SW 1271 (cell line): ENCODE measurements at places on chromosomes 3 and 15.

DNA sequence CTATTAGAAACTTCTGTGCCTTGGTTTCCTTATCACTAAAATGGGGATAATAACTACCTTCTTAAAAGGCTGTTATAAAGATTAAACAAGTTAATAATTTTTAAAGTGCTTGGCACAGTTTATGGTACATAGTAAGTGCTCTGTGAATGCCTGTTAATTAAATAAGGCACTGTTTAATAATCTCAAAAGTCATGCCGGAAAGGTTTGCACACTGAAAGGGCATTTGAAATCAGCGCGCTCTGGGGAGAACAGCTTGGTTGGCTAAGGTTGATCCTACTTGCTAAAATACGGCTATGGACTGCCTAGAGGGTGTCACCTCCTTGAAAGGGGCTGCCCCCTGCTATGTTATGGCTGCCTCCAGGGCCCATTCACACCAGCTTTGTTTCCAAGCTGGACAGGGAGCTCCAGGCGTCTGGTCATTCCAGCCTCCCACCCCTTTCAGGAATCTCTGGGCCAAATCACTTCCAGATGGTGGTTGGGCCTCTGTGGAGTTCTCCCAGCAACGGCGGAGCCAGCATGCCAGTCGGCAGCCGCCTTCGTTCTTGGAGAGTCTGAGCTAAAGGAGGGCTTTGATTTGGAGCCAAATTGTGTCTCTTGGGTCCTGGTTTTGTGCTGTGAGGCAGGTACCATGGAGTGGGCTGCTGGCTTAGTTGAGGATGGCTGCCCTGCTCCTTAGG lies 5.9 kb downstream of the FLNB start:
- no peak for DNase-seq

GRCh38 chr3:46926871-46927717 lies 49.5 kb downstream of the CCDC12 start:
- no peak for DNase-seq

- no peak for DNase-seq
These were observed 9.1 kb upstream of the TP63 start for GRCh38 chr3:189621948-189622603.

GRCh38 chr3:14553871-14554270 lies 13.7 kb upstream of the GRIP2 start:
- DNase-seq, result no peak

GRCh38 chr3:127672429-127673190 lies at the start of gene ABTB1:
Gene ABTB1 (plus strand): TSS chr3:127672952. CDS start chr3:127673026, 74 bp downstream.
- peak; percentile 73 for DNase-seq

DNA sequence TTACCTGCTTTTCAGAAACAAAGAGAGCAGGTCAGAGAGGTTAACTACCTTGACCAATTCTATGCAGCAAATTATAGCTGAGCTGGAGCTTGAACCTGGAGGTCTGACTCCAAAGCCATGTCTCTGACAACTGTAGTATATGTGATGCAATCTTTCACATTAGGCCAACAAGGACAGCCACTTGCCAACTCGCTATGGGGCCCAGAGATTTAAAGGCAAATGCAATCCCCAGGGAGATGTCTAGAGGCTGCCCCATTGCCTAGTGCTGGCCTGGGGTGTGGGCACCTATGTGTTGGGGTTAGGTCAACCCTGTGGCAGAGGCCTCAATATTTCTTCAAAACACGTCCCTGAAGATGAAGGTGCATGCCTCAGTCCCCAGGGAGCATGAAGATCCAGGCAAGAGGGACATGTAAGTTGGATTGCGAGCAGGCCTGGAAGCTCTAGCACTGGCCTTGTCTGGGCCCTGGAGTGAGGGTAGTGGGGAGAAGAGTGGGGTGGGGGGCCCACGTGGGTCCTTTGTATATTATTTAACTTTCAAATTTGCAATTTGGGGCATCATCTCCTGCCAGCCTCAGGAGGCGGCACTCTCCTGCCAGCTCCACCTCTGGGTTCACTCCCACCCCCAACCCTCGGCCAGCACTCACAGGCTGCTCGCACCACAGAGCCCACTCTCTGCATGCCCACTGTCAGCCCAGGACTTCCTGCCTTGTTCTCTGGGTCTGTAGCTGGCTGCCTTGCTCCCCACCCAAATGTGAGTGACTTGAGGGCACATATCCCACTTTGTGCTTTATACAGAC lies 64.3 kb downstream of the SLC12A8 start:
- no peak for DNase-seq

DNA sequence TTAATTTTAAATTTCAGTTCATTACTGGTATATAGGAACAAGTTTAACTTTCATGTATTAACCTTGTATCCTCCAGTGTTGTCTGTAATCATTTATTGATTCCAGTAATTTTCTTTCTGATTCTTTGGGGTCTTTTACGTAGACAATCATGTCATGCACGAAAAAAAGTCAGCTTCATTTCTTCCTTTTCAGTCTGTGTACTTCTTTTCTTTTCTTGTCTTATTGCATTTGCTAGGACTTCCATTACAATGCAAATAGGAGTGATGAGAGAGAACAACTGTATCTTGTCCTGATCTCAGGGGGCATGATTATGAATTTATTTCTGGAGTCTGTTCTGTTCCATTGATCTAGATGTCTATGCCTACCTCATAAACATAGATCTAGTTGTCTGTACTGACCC lies 56.5 kb downstream of the STT3B start:
- no peak for DNase-seq

GRCh38 chr15:63860155-63860554 lies 26.4 kb upstream of the HERC1 start:
- DNase-seq, result no peak

DNA sequence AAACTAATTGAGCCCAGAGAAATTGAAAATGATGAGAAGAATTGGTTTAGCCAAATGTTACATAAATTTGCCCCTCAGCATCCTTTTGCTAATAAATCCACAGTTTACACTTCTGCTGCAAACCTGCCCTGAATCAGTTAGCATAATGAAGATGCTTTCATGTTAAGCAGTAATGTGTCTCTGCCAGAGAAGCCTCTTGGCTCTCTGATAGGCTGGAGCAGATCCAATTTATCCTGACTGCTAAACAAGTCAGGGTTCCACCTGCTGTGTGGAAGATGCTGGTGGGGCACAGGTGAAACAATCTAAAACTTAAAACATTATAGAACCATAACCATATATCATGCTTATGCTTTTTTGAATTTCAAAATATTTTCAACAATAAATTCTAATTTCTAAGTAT lies 946.8 kb downstream of the OTOL1 start:
- no peak for DNase-seq

DNA sequence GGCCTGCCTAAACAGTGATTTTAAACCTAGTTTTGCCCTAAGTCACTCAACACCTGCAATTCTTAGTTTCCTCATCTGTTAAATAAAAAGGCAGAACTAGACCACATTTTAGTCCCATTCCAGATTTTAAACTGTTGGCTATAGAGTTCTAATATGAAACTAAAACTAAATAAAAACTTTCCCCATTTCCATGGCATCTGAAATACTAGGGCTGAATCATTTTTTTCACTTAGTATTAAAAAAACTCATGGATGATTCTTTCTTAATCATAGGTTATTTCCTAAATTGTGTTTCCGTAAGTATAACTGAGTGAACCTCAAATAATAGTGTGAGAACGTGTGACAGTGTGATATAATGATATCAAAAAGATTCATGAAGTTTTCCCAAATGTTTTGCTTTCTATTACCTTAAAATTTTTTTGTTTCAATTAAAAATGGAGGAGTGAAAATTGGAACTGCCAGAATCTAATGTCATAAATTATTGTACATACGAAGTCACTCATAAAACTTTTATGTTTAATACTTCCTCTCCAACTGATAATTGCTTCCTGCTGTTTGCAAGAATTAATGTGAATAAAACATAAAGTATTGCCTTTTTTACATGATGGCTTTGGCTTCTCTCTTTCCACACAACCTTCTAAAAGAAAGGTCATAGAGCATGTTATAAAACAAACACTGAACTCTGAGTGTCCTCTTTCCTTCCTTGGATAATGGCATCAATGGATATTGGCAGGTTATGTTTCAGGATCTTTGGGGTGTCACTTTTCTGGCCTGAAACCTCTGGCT lies 315.1 kb upstream of the MME start:
- DNase-seq, result no peak

- DNase-seq, result no peak
These were observed 1050.5 kb downstream of the ROBO2 start for GRCh38 chr3:78090382-78090781.

- peak; percentile 38 for DNase-seq
These were observed 84.4 kb downstream of the SEMA5B start for GRCh38 chr3:122942937-122943827.

DNA sequence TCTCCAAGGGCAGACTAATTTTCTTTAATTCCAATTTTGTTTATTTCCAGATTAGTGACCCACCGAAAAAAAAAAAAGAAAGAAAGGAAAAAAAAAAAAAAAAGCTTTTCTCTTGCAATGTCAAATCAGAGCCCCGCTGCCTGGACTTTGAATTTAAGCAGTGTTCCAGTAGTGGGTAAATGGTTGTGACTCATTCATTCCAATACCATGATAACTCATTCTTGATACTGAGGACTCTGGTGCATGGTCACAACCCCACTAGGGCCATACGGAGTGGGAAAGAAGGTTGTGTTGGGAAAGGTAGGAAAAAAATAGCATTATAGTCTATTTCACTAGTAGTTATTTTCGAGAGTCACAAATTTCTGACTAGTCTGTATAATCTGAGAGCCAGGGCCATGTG lies 59.1 kb upstream of the COL8A1 start:
- no peak for DNase-seq

GRCh38 chr15:69341356-69341755 lies 42.6 kb downstream of the PAQR5 start:
- no peak for DNase-seq

DNA sequence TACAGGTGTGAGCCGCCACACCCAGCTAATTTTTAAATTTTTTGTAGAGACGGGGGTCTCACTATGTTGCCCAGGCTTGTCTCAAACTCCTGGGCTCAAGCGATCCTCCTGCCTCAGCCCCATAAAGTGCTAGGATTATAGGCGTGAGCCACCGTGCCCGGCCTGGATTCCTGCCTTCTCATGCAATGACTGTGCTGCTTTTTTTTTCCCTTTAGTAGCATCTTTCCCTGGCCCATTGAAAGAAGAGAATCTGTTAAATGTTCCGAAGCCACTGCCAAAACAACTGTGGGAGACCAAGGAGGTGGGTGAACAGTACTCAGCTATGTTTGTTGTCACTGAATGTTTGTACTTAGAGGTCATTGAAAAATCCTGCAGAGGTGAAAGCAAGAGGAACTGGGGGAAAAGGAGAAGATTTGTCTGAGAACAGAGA lies 88.0 kb downstream of the CRTC3 start:
- no peak for DNase-seq
